ENCODE measurements at places on chromosomes 1 and 21.

DNA sequence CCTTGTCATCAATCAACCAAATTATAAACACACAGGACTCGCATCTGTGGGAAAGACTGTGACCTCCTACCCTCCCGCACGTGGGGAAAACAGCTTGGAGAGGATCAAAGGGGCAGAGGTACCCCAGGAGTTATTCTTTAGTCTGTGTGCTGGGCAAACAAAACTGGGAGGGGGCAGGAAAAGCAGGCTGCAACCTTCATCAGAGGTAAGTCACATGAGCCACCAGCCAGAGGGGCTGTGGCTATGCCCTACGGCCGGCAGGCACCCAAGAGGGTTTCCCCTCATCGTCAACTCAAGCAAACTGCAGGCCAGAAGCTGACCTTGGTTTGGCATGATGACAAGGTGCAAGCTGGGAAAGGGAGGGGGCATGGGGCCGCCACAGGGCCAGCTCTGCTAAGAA, 12.5 kb downstream of the SMIM12 start:
- DNase-seq: no peak

GRCh38 chr1:151514366-151514765, 3.2 kb downstream of the CGN start:
- DNase-seq: no peak

DNA sequence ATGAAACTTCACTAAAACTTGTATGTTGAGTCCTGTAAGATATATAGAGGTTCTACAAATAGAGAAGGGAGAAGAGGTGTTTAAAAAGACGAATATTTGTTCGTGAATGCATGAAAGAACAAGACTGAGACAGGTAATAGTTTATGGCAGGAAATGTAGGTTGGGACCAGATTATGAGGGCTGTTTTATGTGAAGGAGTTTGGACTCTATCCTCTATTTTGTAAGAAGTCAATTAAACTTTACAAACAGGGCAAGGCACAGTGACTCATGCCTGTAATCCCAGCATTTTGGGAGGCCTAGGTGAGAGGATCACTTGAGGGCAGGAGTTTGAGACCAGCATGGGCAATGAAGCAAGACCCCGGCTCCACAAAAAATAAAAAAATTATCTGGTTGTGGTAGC, 5.7 kb downstream of the SLC35A3 start:
- DNase-seq: no peak

- peak; percentile 81 for DNase-seq
These were observed 2.5 kb upstream of the ERO1B start for GRCh38 chr1:236284291-236284721.

DNA sequence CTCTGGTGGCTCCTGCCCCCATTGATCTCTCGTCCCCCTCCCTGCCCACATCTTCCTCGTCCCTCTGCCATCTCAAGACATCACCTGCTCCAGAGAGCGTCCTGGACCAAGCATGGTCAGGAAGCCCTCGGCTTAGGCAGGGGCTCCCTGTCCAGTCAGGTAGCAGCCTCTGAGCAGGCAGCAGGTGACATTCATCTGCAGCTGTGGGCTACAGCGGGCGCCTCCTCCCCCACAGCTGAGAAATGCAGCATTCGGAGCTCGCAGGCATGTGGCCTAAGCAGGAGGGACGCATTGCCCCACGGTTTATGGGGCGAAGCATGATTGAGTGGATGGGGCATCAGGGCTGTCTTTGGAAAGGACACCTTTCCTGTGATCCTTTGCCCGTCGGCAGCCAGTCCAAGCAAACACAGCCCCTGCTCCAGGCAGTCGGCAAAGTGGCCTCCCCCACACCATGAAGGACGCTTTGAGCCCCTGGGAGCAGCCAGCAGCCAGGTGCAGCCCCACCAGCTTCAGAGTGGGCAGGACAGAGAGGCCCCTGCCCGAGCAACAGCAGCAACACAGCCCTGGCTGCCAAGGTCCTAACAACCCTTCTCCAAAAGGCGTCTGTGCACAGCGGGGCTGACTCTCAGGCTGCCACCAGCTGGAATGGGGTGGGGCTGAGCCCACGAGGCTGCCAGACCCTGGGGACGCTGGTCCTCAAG, 234.1 kb upstream of the VAMP3 start:
- no peak for DNase-seq

Measured in GM06990 (cell line).